Activated CD8-positive, alpha-beta memory T cell treated with anti-CD3 and anti-CD28 coated beads, Interleukin-2, amount 50 U/mL, for 48 hours (primary cell): ENCODE measurements at places on chromosomes 1 and 21.

DNA sequence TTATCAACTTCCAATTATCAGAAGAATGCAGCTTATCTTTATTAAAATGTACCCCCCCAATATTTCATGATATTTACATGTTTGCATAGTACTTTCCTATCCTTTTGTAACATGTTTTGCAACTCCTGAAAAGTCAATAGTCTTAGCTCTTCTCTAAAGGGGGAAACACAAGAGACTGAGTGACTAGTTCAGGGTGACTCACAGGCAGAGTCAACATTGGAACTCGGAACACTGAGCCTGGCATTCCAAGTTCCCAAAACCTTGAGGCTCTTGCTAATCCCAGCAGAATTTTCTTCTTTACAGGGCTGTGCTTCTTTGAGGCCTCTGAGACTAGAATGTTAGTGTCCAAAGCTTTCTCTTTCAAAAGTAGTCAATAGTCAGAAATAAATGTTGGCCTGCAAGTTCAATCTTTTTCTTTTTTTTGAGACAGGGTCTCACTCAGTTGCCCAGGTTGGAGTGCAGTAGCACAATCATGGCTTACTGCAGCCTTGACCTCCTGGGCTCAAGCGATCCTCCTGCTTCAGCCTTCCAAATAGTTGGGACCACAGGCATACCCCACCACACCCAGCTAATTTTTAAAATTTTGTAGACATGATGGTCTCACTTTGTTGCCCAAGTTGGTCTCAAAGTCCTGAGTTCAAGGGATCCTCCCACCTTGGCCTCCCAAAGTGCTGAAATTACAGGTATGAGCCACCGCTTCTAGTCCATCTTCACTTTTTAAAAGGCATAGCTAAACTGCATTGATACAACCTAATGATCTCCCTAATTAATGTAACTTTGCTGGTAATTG is 37.5 kb downstream of the ZNF281 start:
- DNase-seq = no peak

DNA sequence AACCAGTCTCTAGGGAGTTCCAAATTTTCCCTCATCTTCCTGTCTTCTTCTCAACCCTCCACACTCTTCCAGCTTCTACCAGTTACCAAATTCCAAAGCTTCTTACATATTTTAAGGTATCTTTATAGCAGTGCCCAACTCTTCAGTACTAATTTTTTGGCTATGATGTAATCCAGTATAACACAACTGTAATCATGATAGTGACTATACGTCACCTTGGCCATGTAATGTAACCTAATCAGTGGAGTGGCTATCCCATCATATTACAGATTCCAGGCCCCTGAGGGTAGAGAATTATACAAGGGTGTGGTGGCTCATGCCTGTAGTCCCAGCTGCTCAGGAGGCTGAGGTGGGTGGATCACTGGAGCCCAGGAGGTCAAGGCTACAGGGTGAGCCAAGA is 143.2 kb downstream of the CLEC20A start:
- no peak for DNase-seq

- no peak for DNase-seq
Observed at GRCh38 chr1:66276218-66276617, 257.7 kb upstream of the SGIP1 start.

GRCh38 chr1:30652152-30652841 is 71.1 kb downstream of the MATN1 start:
- DNase-seq = no peak

DNA sequence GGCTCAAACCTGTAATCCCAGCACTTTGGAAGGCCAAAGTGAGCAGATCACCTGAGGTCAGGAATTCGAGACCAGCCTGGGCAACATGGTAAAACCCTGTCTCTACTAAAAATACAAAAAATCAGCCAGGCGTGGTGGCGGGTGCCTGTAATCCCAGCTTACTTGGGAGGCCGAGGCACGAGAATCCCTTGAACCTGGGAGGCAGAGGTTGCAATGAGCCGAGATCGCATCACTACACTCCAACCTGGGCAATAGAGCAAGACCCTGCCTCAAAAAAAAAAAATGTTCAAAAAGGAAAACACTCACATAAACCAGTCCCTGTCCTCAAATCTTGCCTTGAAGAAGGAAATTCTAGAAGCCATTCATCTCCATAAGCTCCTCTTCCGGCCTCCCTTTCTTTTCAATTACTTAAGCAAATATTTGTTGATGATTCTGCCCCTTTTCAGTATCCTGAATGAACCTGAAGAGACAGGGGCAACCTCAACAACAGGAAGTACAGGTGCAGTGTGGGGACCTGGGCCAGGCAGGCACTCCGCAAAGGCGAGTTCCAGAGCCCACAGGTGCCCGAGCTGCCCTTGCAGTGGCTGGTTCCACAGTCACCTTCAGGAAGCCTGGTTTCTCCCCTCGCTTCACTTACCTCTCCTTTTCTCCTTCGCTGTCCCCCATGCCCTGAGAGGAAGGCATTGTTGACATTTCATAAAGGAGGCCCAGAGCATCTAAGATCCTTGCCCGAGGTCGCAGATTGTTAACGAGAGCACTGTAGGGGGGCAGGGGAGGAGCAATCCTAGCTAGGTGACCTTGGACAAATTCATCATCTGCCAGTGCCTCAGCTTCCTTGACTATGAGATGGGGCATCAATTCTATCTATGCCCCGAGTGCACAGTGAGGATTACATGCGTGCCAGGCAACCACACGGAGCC is 8.9 kb upstream of the LEFTY1 start:
- DNase-seq = no peak

GRCh38 chr1:212981571-212982328 is 31.4 kb downstream of the VASH2 start:
- DNase-seq = no peak

DNA sequence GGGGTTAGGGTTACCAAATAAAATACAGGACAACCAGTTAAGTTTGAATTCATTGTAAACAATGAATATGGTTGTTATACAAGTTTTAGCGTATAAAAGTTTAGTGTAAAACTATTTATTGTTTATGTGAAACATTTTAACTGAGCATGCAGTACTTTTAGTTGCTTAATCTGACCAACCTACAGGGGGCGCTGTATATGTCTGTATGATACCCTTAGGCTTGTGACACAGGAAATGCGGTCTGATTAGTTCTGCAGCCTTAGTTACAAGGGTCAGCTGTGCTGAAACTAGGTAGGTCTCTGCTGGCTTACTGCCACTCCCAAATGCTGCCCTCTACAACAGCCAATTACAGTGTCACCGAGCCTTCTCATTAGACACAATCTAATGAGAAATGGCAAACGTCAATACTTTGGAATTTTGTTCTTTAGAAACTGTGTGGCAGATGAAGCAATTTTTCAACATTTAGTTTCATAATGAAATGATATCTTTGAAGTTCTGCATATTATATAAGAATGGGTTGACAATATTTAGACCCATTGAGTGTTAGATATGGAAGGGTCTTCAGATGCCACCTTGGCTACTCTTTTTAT is 56.2 kb downstream of the NTNG1 start:
- peak; percentile 51 for DNase-seq

DNA sequence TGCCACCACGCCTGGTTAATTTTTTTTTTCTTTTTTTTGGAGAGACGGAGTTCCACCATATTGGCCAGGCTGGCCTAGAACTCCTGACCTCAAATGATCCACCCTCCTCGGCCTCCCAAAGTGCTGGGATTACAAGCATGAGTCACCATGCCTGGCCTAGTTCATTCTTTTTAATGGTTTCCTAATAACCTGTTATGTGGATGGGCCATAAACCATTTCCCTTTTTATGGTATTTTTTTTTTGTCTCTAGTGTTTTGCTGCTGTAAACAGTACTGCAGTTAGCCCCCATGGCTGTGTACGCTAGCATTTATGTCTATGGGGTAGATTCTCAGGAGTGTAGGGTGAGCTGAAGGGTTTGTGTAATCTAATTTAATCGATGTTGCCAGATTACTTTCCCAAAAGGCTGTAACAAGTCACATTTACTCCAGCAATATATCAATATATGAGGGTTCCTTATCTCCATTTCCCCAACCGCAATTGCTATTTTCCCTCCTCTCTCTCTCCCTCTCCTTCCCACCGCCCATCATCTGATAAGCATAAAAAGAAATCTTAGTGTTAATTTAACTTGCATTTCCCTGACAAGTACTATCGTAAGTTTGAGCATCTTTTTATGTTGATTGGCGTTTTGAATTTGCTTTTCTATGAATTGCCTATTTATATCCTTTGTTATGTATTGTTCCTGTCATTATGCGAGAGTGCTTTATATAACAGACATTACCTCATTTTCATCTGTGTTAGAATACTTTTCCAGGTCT is 28.7 kb downstream of the RCSD1 start:
- DNase-seq = no peak

- DNase-seq = no peak
Observed at GRCh38 chr1:221394011-221394544, 347.8 kb downstream of the DUSP10 start.

GRCh38 chr1:2377751-2378440 is 13.5 kb downstream of the MORN1 start:
- no peak for DNase-seq

DNA sequence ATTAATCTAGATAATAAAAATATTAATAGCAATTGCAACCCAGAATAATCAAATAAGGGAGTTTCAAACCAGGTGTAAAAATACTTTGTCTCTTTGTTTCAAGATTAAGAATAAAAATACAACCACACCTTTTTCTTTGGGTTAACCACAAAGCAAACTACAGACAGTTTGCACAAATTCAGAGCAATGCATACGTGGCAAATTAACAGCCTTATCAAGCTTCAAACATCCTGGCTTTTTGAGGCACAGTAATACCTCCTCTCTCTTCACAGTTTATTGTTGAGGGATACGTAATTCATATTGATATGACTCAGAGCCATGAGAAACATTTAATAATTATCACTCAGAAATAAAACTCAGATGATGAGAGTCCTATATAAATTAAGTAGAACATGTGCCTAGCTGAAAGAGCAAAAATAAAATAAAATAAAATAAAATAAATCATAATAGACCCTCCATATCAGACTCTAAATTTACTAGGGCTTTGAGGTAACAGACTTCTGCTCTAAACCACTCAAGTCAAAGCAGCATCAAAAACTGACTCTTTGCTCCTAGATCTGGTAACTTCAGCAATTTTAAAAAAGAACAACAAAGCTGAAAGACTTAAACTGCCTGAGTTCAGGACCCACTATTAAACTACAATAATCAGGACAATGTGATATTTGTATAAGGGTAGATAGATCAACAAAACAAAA is 11.4 kb downstream of the EDEM3 start:
- no peak for DNase-seq

DNA sequence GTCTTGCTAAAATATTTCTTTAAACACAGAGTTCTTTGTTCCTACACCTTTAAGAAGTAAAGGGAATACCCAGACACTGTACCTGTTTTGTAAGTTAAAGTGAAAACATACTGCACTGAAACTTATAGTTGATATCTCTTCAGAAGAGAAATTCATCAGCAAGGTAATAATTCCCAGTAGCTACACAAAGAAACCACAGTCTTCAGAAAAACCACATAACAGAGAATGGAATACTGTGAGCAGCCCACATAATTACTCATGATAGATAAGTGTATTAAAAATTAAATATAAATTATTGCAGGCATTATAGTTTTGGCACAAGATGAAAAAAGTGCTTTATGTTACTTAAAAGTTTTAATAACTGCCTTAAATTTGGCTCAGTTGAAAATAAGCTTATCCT is 276.6 kb downstream of the SETD4 start:
- DNase-seq = no peak

DNA sequence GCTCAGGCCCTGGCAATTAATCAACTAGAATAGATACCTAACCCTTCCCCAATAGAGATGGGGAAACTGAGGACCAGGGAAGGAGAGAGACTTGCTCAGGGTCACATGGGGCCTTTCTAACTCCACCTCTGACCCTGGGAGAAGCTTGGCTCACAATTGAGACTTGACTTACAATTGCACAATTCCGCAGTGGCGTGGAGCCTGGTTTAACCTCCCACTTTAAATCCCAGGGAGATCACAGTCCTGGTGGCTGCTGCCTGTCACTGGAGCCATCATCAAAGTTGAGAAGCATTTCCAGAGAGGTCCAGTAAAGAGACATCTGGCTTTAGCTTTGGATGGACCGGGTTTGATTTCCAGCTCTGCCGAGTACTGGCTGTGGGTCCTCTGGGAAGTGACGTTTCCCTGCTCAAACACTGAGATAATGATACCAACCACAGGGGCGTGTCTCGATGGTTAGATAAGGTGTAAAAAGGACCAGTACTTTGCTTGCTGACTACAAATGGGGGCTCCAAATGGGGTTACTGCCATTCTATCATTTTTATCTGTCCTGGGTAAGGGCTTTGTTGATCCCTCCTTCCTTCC is 39.3 kb downstream of the TRIM62 start:
- no peak for DNase-seq

DNA sequence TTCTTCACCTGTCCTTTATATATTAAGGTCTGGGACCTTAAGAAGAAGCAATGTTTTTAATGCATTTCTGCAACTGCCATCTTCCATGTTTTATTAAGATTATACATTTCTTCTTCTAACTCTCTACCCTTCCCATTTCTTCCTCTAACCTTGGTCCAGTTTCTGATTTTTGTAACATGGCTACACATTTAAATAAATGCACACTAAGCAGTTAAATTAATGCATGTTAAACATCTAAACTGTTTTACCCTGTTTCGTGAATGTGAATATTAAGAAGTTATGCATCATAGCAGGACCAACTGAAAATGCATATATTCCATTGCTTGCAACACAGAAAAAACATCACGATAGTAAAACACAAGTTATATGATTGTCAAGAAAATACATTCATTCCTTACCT is 3.7 kb downstream of the BRINP3 start:
- no peak for DNase-seq

DNA sequence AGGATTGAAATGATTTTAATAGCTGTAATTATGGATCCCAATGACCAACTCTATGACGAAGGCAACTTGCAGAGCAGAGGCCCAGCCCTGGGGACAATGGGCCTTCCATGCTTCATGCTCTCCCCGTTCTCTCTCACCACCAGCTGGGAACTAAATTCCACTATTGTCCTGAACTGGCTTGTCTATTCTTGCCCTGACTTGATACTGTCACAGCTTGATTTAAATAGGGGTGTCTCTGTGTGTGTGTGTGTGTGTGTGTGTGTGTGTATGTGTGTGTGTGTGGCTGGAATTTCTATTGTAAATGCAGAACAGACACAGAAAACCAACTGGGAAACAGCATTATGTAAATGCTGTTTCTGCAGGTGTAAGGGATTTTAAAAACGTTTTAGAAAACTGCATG is 57.0 kb downstream of the SLC22A15 start:
- no peak for DNase-seq

DNA sequence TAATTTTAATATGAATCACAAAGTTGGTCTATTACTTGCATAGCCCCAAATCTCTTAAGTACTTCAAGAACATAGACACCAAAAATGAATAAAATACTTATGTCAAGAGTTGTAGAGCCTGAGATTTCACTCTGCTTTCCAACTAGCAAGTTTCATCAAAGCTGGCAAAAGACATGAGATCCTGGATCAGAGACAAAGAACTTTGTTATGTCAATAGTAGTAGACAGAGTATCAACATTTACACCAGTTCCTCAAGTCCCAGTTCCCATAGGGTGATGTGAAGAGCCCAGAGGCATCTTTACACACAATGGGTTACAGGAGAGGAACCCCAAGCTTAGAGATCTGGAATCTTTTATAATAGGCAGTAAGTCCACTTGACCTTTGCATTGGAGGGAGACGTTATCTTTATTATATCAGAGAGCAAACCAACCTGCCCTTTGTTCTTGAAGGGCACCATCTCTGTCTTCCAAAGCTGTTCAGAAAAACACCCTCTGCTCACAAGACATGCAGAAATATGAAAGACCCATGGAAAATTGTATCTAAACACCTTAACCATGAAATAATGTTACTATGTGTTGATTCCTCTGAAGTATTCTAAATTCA is 174.4 kb upstream of the GALNT2 start:
- DNase-seq = no peak
